ENCODE measurements at places on chromosomes 7 and 10. TPM values are rescaled to one million over a fixed set of nuclear protein-coding genes. Genes with fewer than 3 reads are reported as not detected.

GNAI1 gene
- total RNA-seq = 3.6 TPM

FFAR4 gene
- not detected for total RNA-seq

ATRNL1 gene
- not detected for total RNA-seq

AGR3 gene
- total RNA-seq = not detected

AP1S1 gene
- total RNA-seq = 33.7 TPM

NODAL gene
- total RNA-seq = not detected

VSTM2A gene
- total RNA-seq = not detected

COL26A1 gene
- total RNA-seq = not detected

FBXO24 gene
- total RNA-seq = 2.1 TPM

RFC2 gene
- total RNA-seq = 84.9 TPM

TBRG4 gene
- total RNA-seq = 158 TPM

GPR85 gene
- not detected for total RNA-seq

INMT gene
- 0.07 TPM for total RNA-seq

STX1A gene
- total RNA-seq = 16.6 TPM

AOAH gene
- total RNA-seq = 9.2 TPM

GPR15LG gene
- not detected for total RNA-seq

TMEM229A gene
- total RNA-seq = not detected

RBM20 gene
- total RNA-seq = 0.40 TPM

TRIM50 gene
- not detected for total RNA-seq

ARL4A gene
- 10.4 TPM for total RNA-seq

AZGP1 gene
- total RNA-seq = not detected

CDC14C gene
- not detected for total RNA-seq

GAD2 gene
- not detected for total RNA-seq

SLC26A4 gene
- total RNA-seq = 2.1 TPM

LRRN3 gene
- total RNA-seq = 6.7 TPM

FAM131B gene
- total RNA-seq = 1.8 TPM

PITX3 gene
- total RNA-seq = 0.66 TPM

PNLIPRP2 gene
- not detected for total RNA-seq

ITPRIP gene
- 20.3 TPM for total RNA-seq

MLLT10 gene
- 33.8 TPM for total RNA-seq

FAM24B gene
- total RNA-seq = 9.5 TPM

OR2A42 gene
- not detected for total RNA-seq

C10orf143 gene
- 4.0 TPM for total RNA-seq

CYP2C19 gene
- total RNA-seq = not detected

FAM241B gene
- 6.3 TPM for total RNA-seq

RET gene
- 0.19 TPM for total RNA-seq

CUTC gene
- total RNA-seq = 35.8 TPM

UNC5B gene
- 0.09 TPM for total RNA-seq

MARVELD1 gene
- 1.9 TPM for total RNA-seq

TMEM130 gene
- not detected for total RNA-seq

HOXA11 gene
- not detected for total RNA-seq

SEC23IP gene
- total RNA-seq = 70.3 TPM

SSC4D gene
- total RNA-seq = 0.79 TPM

ADAM22 gene
- total RNA-seq = 1.1 TPM

NUTM2B gene
- total RNA-seq = 0.30 TPM

HYAL4 gene
- total RNA-seq = 0.25 TPM

TRIM24 gene
- total RNA-seq = 18.9 TPM

PPP1R3A gene
- not detected for total RNA-seq

TEX36 gene
- not detected for total RNA-seq

PDE6C gene
- total RNA-seq = not detected

GIMAP4 gene
- total RNA-seq = 135 TPM

MSMB gene
- not detected for total RNA-seq

GNGT1 gene
- not detected for total RNA-seq

ZNF485 gene
- total RNA-seq = 6.9 TPM

TMEM196 gene
- total RNA-seq = not detected
